OCI-LY7 (cell line): ENCODE measurements at places on chromosomes 6 and 20. TPM values are rescaled to one million over a fixed set of nuclear protein-coding genes. Genes with fewer than 3 reads are reported as not detected.

THBD gene
- not detected in 2 replicates for total RNA-seq

MAP3K7 gene
- 45.7 and 46.3 TPM in 2 replicates for total RNA-seq

TREM2 gene
- not detected in 2 replicates for total RNA-seq

HIVEP2 gene
- 18.8 and 21.9 TPM in 2 replicates for total RNA-seq

PLA2G7 gene
- total RNA-seq, result not detected in 2 replicates

CRYBG1 gene
- 66.2 and 79.2 TPM in 2 replicates for total RNA-seq

PLCB1 gene
- total RNA-seq, result 14.6 and 17.0 TPM in 2 replicates

IPCEF1 gene
- not detected in 2 replicates for total RNA-seq

DYNLRB1 gene
- total RNA-seq, result 94.2 and 99.8 TPM in 2 replicates

NELFE gene
- 76.1 and 77.8 TPM in 2 replicates for total RNA-seq

PPT2 gene
- total RNA-seq, result 34.1 and 39.0 TPM in 2 replicates

LAMP5 gene
- total RNA-seq, result not detected in 2 replicates

SYNDIG1 gene
- total RNA-seq, result not detected in 2 replicates

NINL gene
- total RNA-seq, result 0.55 and 0.57 TPM in 2 replicates

CDS2 gene
- total RNA-seq, result 42.8 and 46.1 TPM in 2 replicates

PTCRA gene
- total RNA-seq, result 0.91 TPM in 1 of 2 replicates, not detected in the other

TAAR5 gene
- not detected in 2 replicates for total RNA-seq

EYA2 gene
- total RNA-seq, result not detected in 2 replicates

GRCh38 chr6:57242505-57242904, 20.4 kb upstream of the RAB23 start:
- no peak for DNase-seq

- DNase-seq, result no peak
These were observed 7.8 kb upstream of the SLC44A4 start for GRCh38 chr6:31886541-31886991.

- no peak for DNase-seq
These were observed 65.6 kb downstream of the ATP9A start for GRCh38 chr20:51702556-51702955.

GRCh38 chr6:163427498-163428254, 13.2 kb downstream of the QKI start:
- peak; percentile 31 for DNase-seq

DNA sequence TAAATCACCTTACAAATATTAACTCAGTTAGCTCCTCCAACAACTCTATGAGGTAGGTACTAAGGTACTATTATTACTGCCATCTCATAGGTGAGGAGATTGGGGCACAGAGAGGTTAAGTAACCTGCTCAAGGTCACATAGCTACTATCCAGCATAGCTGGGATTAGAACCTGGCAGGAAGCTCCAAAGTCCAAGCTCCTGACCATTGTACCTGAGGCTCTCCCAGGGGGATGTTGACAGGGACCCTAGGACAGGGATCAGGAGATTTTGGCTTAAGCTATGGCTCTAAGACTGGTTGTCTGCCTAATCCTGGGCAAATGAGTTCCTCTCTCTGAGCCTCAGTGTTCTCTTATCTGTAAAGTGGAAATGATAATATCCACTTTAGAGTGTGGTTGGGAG, 59.3 kb downstream of the HNF4A start:
- DNase-seq, result no peak

- DNase-seq, result no peak
These were observed 163.2 kb downstream of the SYNDIG1 start for GRCh38 chr20:24632581-24632980.

DNA sequence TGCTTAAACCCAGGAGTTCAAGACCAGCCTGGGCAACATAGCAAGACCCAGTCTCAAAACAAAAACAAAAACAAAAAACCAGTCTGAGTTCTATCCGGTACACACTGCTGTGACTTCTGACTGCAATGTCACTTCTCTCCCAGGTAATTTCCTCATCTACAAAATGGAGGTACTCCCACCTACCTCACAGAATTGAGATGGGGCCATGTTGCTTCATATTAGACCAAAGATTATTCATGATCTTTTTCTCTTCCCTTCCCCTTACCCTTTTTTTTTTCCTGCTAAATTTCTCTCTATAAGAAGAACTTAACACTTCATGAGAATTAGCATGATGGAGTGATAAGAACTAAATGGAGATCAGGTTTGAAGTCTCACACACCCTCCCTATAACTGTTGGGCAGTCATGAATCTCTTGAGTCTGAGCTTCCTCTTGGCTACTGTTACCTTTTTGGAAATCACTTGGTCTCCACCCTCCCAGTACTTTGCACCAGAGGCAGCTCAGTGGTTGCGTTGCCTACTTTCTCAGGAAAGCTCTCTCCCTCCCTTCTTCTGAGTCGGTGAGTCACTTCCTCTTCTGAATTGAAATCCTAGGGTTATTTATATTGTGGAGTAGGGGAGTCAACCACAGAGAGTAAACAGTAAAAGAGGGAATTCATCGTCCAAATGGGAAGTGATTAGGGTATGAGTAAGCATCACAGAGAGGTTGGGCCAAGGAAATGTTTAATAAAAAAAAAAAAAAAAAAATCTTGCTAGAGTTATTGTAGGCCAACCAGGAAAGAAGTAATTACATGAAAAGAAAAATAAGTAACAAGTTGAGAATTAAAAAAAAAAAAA, 59.9 kb upstream of the MAP7 start:
- no peak for DNase-seq

DNA sequence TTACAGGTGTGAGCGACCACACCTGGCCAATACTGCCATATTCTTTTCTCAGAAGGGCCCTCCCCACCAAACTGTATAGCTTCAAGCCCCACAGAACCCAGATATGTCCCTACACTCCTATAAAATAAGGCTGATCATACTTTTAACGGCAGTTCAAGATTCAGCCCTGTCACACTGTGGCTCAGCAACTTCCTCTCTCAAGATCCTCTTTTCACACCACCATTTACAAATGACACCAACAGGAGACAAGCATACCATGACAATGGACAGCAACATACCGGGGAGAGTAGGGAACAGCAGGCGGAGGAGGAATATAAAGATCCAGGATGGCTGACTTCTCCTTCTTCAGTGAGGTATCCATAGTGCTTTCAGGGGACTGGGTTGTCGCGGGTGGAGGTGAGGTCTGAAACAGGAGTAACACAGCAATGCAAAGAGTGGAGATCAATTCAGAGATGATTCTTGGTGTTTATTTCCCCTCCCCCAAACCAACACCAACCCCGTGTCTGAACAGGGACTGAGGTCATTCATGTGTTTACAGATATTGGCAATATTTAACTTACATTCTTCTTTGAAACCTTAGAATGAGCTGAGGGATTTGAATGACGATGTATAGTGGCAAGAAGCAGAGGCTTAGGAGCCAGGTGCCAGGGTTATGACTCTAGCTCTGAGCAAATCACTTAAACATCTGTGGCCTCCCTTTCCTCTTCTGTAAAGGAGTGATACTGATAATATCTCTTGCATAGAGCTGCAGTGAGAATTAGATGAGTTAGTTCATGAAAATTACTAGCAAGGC, 57.6 kb upstream of the IPCEF1 start:
- no peak for DNase-seq

DNA sequence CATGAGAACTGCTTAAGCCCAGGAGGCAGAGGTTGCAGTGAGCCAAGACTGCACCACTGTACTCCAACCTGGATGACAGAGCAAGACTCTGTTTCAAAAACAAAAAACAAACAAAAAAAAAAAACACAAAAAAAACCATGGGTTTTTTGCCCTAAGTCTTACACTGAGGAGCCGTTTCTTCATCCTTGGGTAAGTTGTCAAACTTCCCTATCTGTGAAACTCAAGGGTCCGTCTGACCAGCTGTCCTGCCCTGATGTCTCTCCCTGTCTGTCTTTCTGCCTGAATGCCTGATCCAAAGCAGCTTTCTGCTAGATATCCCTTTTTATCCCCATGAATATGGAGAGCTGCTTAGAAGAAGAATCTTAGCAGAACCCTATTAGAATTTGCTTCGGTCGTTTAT, 41.3 kb upstream of the CLDN20 start:
- DNase-seq, result no peak

DNA sequence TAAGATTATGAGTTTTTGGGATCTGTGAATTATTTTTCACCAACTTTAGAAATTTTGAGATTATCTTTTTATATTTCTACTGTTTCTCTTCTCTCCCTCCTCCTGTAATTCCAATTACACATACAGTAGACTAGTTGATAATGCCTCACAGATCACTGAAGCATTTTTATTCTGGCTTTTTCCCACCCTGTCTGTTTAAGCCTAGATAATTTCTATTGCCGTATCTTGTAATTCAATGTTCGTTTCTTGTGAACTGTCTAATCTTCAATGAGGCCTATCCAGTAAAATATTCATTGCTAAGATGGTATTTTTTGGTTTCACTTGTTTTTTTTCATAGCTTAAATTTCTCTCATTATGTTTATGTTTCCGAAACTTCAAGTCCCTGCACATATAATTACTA, 12.0 kb downstream of the MDN1 start:
- DNase-seq, result no peak

- peak; percentile 58 for DNase-seq
These were observed 103.1 kb upstream of the SPACA1 start for GRCh38 chr6:87944541-87944954.

- DNase-seq, result peak; percentile 18
These were observed 32.7 kb upstream of the SAMHD1 start for GRCh38 chr20:36984257-36984638.

DNA sequence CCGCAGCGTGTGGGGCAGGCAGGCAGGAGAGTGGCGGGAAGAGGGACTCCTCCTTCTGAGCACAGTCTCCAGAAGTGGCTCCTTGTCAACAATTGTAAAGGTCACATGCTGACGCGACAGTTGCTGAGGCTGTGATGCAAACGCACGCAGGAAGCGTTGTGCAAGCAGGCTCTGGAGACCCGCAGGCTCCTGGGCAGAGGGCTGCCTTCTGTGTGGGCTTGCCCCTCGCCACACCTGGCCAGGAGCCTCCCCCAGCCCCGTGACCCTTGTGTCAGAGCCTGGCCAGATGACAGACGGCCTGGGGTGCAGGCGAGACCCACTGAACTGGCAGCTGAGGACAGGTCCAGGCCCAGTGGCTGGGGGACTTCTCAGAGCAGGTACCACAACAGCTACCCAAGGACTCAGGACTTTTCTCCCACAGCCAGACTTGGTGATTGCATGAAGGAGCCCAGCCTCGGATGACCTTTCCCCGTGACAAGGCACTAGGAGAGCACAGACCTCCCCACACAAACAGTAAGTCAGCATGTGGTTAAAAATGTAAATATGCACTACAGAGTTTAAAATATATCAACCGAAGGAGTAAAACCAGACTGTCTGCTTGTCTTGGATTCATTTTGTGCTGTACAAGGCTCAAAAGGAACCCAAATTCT, 222.1 kb upstream of the RREB1 start:
- no peak for DNase-seq

- DNase-seq, result no peak
These were observed 262.4 kb upstream of the AGPAT4 start for GRCh38 chr6:161536224-161536630.

DNA sequence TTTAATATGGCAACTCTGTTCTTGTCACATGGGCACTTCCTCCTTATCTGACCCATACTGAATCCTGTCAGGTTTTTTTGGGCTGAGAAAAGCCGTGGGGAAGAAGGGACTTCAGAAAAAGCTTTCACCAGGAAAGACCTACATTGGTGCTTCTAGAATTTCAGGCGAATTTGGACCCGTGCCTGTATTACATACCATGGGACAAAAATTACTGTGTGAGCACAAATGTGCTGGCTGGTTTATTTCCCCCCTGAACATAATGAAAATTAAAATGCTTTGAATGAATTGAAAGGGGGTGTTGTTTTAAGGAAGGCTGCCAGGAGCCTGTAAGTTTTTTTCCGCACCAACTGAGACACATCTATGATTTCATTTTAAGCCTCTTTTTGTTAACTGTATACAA, 29.6 kb downstream of the CAP2 start:
- no peak for DNase-seq

DNA sequence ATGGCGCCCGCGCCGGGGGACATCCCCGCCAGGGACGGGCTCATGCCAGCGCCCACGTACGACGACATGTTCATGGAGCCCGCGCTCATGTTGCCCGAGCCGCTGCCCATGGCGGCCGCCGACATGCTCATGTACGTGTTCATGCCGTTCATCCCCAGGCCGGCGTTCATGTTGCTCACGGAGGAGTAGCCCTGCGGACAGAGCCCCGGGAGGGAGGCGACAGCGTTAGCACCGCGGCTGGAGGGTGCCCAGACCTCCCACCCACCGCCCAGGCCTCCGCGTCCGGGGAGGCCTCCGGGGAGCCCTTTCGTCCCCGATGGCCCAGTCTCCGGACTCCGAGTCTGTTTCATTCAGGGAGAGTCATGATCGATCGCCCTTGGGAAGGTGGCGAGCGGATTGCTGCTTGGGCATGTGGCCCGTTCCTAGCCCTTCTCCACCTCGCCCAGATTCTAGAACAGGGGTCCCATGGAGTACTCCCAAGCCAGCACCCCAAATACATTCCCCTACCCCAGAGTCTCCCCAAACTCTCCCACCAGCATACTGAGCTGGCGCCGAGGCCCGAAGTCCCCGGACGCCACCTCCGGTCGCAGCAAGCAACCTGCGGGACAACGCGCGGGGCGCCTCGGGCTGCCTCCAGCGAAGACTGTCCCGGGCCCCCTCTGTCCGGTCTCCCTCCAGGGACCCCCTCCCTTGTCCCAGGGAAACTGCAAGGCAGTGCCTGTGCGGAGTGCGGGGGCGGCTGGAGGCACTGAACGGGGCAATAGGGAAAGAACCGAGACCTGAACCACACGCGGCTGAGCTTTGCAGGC, 1.2 kb downstream of the FOXA2 start:
- no peak for DNase-seq

- DNase-seq, result no peak
These were observed 74.0 kb downstream of the HAO1 start for GRCh38 chr20:7866285-7866684.

- no peak for DNase-seq
These were observed 53.3 kb downstream of the CCDC170 start for GRCh38 chr6:151546941-151547659.

- DNase-seq, result no peak
These were observed 36.4 kb downstream of the DACT2 start for GRCh38 chr6:168282985-168283685.

DNA sequence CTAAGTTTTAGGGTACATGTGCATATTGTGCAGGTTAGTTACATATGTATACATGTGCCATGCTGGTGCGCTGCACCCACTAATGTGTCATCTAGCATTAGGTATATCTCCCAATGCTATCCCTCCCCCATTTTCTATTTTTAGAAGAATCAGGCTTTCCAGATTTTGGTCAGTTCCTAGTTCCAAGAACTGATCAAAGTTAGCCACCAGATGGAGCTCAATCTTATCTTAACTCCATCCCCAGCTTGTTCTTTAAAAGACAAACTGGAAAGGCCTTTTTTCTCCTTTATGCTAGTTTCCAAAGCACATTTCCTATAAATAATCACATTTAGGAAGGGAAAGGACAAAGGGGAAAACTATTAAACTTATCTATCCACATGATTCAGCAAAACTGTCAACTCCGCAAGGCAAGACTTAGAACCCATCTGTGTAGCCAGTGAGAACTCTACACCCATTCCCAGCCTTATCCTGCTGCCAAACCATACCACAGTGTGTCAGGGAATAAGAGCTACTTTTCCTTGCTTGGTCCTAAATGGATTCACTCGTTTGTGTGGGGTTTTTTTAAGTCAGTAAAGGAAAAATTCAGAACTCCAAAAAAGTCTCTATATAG, 22.8 kb upstream of the KHDC1 start:
- DNase-seq, result peak; percentile 37

- DNase-seq, result no peak
These were observed 54.3 kb upstream of the GPR31 start for GRCh38 chr6:167211881-167212712.

- DNase-seq, result no peak
These were observed 206.4 kb downstream of the DTNBP1 start for GRCh38 chr6:15456422-15456821.

- no peak for DNase-seq
These were observed 51.0 kb downstream of the ABHD12 start for GRCh38 chr20:25339608-25340007.

GRCh38 chr6:6840831-6841291, 252.3 kb downstream of the LY86 start:
- DNase-seq, result no peak
